ENCODE measurements at places on chromosomes 4 and X. TPM values are rescaled to one million over a fixed set of nuclear protein-coding genes. Genes with fewer than 3 reads are reported as not detected.

The ZNF185 gene
- total RNA-seq, result 1.6 TPM

The MXRA5 gene
- 1.3 TPM for total RNA-seq

The VCX3A gene
- total RNA-seq, result not detected

The SERPINA7 gene
- total RNA-seq, result not detected

The ARHGEF38 gene
- not detected for total RNA-seq

The UCP1 gene
- total RNA-seq, result not detected

The EPGN gene
- total RNA-seq, result not detected

The GABRA4 gene
- 5.9 TPM for total RNA-seq

The SLC6A14 gene
- total RNA-seq, result not detected

The KLHL13 gene
- total RNA-seq, result 5.7 TPM

DNA sequence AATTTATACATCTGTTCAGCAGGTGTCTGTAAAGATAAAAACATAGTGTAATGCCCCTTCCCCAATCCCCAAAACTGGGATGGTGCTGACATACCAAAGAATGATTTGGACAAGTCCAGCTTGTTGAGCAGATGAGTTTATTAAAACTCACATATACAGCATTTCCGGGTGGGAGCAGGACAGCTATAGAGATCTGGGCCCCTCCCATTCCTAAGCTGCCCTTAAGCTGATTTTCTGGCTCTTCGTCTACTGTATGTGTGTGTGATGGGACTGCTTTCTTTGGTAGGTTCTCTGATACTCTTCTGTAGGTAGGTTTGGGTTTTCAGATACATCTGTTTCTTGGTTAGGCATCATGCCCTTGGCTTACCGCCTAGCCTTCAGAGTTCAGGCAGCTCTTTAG lies 703.7 kb upstream of the PCDH10 start:
- no peak for DNase-seq

DNA sequence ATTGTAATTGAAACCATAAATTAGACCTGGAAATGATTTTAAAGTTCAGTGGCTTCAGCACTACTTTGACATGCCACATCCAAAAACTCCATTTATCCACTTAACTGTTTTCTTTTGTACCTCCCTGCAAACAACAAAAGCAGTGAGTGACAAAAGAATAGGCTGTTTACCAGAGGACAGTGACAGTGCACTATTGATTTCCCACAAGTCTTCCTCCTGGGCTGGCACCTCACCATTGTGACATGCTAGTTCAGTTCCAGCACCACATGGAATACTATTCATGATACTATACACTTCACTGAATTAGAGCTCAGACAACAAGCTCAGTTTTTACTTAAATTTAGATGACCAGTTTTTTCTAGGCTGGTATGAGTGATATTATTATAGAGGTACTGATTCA lies 29.3 kb downstream of the MOSPD2 start:
- DNase-seq, result no peak

DNA sequence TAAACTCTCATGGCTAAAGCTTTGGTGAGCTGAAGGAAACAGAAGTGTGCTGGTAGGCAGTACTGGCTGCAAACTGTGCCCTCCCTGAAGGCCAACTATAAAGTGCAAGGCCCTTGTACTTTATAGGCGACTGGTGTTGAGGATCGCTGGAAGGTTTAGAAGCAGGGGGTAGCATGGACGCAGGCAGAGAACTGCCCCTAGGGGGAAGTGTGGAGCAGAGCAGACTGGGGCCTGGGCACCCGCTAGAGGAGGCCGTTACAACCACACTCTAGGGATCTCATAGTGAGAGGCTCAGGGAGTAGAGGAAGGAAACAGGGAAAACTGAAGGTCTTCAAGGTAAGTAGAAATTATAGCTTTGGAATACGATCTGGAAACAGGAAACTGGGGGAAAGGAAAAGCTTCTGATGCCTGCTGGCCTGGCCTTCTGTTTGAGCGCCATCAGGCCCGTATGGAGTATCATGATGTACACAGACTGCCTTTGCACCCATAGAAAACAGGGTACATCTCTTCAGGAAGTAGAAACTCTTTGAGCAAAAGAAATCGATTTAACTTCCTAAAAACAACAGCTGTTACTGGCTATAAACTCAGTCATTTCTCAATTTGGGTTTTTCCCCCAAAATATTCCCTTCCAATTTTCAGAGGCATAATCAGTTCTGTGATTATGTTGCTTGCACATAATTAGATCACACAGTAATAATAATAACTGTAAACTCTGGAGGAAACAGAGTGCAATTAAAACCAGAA lies 23.9 kb upstream of the TMSB4X start:
- DNase-seq, result no peak

GRCh38 chrX:116009861-116010710 lies 160.5 kb upstream of the AGTR2 start:
- peak; percentile 37 for DNase-seq

- no peak for DNase-seq
Observed at GRCh38 chr4:22099896-22100295, 151.3 kb upstream of the KCNIP4 start.

DNA sequence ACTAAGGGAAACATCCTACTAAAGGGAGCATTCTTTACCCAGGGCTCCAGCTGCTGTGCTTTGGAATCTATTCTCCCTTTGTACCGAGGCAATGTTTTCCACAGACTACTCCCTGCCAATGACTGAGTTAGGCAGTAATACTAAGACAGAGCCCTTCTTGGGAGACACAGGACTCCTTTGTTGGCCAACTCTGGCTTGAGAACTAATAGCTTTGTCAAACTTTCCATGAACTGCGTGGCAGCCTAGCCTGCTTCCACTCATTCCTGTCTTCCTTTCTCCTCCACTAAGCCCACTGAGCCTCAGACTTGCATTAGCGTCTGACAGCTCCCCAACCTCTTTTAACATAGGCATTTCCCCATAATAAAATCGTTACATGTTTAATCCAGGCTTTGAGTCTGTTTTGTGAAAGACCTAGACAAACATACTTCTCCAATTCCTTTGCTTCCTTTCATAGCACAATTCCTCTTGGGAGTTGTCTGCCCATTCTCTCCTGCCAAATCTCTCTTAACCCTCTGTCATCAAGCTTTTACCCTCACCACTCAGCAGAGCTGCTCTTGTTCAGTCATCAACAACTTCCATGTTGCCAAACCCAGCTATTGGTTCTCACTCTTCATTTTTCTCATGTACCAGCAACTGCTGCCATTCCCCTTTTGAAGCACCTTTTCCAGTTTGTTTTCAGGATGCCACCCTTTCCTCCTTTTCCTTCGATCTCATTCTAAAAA lies 300.3 kb upstream of the IGFBP7 start:
- DNase-seq, result no peak

- DNase-seq, result peak; percentile 57
Observed at GRCh38 chr4:8117278-8117682, 41.3 kb downstream of the ABLIM2 start.

DNA sequence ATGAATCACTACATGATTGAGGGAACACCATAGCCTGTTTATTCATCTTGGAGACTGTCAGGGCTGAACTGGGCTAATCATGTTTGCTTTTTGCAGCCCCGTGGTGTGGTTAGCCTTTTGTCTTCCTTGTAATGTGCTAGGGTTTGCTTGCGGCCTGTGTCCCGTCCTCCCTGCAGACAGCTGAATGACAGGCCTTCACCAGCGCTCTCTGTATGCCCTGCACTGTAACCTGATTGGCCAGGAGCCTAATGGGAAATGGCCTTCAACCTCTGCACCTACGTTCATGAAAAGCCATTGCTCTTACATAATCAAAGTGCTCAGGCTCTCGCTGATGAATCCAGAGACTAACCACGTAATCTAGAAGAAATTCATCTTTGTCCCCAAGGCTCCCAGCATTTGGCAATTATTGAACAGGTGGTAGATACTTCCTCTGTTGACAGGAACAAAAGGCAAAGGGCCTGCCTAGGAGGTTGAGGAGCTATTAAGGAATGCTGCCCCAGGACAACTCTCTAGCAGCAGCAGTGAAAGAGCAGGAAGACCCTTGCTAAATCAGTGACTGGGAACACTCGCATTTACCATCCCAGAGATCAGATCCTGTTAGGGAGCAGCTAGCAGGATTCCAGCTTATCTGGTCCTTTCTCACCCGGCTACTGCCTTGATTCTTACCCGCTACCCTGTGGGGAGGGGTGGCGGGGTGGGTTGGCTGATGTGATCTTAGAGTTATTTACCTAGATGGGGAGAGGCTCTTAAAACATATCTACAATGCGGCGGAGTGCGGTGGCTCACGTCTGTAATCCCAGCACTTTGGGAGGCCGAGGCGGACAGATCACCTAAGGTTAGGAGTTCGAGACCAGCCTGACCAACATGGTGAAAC lies 42.3 kb upstream of the FAT1 start:
- DNase-seq, result no peak

DNA sequence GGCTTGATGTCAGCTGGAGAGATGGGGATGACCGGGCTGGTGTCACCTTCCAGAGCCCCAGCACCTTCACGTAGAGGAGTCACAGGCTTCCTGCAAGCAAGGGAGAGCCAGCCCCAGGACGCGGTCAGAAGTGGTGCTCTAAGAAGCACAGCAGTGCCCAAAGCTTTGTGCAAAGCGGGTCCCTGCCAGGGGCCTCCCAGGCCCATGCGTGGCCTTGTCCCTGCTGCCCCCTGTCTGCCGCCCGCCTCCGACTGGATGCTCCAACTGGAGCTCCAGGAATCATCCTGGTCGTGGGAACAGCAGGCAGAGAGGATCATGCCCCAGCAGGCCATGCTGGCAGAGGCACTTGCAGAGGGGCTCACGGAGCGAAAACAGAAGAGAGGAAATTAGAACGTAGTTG lies 40.1 kb upstream of the LRPAP1 start:
- no peak for DNase-seq

DNA sequence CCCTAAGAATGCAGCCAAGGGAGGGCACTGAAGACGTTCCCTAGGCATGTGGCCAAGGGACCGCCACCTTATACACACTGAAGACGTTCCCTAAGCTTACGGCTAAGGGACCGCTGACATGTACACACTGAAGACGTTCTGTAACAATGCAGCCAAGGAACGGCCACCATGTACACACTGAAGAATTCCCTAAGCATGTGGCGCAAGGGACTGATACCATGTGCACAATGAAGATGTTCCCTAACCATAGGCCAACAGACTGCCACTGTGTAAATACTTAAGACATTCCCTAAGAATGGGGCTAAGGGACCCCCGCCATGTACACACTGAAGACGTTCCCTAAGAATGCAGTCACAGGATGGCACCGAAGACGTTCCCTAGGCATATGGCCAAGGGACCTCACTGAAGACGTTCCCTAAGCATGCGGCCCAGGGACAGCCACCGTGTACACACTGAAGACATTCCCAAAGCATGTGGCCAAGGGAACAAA lies 36.1 kb downstream of the DHRSX start:
- no peak for DNase-seq

DNA sequence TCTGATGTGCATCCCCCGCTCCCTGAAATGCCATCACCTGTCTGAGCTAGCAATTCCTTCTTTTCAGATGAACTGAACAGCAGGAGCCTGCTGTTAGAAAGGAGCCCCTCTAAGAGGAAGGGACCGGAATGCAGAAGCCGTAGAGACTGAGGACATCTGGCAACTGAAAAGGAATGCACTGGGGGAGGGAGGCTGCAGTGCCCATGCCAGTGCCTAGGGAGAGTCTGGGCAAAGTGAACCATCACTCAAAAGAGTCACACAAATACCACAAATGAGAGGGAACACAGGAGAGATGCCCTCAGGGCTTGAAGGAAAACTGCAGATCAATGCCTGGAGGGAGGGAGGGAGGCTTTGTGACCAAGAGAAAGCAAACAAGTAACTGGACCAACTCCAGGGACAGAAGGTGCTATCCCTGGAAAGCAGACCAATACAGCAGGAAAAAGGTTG lies 93.9 kb upstream of the CBR4 start:
- no peak for DNase-seq

GRCh38 chrX:72294497-72294896 lies 11.2 kb downstream of the CITED1 start:
- no peak for DNase-seq

- DNase-seq, result no peak
Observed at GRCh38 chrX:134453631-134454030, 6.3 kb upstream of the HPRT1 start.

GRCh38 chr4:179040259-179040658 lies 1598.0 kb upstream of the AGA start:
- DNase-seq, result no peak

- no peak for DNase-seq
Observed at GRCh38 chr4:115259642-115260041, 146.2 kb upstream of the NDST4 start.

- no peak for DNase-seq
Observed at GRCh38 chr4:139611391-139611790, 54.2 kb upstream of the MGST2 start.

DNA sequence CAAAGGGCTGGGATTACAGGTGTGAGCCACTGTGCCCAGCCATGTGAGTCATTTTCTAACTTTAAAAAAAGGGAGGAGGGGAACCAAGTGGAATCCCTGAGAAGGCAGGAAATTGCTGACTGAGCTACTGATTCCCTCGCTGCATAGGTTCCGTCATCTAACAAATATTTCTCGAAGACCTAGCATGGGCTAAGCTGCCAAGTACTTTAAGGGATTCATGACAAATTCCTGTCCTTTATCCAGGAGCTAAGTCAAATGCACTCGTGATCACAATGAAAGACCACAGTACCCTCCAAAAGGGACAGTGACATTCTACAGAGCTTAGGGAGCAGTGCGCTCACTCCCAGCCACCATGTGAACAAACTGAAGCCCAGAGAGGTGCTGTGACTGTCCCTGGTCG lies 33.2 kb upstream of the MAN2B2 start:
- no peak for DNase-seq

GRCh38 chr4:16270454-16271328 lies 44.4 kb upstream of the TAPT1 start:
- no peak for DNase-seq

GRCh38 chr4:2091990-2092668 lies 33.0 kb downstream of the NAT8L start:
- DNase-seq, result no peak

DNA sequence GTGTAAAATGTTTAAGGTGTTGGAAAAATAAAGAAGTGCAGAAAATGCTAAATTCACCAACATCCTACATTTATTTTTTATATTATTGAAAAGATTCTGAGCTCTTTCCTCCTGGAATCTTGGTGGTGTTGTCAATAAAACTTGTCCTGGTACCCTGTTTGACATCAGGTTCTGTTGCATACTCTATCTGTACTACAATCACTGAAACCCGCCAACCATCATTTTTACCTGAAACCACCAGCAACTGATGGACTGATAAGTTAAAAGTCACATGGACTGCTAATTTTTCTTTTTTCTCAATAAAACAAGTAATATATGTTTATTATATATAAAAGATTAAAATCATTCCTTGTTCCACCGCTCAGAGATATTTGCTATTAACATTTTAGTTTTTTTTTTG lies 23.4 kb downstream of the STAP1 start:
- DNase-seq, result no peak

- peak; percentile 80 for DNase-seq
Observed at GRCh38 chrX:67780694-67781109, 236.9 kb downstream of the AR start.

GRCh38 chrX:115900425-115900824 lies 270.1 kb upstream of the AGTR2 start:
- DNase-seq, result no peak

GRCh38 chr4:45423896-45424295 lies 697.5 kb upstream of the GNPDA2 start:
- DNase-seq, result no peak

DNA sequence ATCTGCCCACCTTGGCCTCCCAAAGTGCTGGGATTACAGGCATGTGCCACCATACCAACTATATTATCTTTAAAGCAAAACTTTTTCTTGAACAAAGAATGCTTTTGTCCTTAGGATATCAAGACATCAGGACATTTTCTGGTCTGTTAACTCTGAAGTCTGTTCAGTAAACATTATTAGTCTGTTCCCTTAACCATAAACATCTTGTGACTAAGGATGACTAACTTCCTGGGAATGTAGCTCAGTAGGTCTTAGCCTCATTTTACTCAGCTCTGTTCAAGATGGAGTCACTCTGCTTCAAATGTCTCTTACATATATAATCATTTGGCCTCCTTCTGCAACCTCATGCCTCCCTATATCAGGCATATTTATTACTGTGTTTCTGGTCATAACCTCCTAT lies 122.9 kb downstream of the UBE2NL start:
- DNase-seq, result no peak

Data from Right ventricle myocardium superior (tissue), 1 donor.